Activated naive CD4-positive, alpha-beta T cell (primary cell): ENCODE measurements at places on chromosomes 6 and 20.

DNA sequence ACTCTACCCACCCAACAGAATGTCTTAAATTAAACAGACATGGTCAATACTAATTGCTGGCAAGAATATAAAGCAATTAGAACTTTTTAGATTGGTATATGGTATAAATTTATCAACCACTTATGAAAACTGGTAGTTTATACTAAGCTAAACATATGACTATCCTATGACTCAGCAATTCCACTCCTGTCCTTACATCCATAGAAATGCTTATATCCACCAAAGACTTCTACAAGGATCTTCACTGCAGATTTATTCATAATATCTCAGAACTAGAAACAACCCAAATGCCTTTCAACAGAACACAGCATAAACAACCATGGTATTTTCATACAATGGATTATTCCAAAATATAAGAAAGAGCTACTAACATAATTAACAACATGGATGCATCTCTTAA is 4.6 kb downstream of the ZNF184 start:
- DNase-seq = no peak

DNA sequence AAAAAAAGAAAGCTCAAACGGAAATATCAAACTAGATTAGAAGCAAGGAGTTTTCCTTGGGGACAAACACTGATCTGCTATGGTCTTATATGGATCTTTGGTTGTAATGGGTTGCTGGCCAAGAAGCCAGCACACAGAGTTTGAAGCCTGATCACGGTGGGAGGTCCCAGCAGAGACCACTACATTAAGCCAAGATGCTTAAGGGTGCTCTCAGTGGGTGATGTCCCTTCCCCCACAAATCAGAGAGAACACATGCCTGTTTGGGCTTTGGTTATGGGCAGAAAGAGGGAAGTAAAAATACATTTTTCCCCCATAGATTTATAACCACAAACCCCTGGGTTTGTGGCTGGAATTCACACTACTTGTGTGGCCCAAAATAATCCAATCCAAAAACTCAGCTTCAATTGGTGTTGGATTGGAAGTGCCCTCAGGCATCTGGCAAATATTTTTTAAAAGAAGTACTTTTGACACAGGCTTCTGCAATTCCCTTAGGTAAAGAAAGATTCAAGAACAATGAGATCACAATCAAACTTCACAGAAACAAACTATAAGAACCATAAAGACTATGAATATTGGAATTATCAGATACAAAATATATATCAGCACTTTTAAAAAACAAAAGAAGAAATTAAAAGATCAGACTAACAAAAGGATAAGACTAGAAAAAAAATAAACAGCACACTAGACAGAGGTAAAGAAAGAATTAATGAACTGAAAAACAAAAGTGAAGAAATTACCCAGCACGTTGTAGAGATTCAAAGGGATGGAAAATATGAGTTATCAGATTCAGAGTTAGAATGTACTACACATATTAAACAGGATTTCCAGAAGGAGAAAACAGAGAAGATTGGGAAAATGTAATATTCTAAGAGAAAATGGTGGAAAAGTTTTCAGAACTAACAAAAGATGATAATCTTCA is 44.7 kb downstream of the ESF1 start:
- DNase-seq = no peak

GRCh38 chr6:146910611-146911010 is 293.6 kb upstream of the STXBP5 start:
- DNase-seq = no peak

- no peak for DNase-seq
Observed at GRCh38 chr6:17998003-17998402, 10.6 kb upstream of the KIF13A start.

DNA sequence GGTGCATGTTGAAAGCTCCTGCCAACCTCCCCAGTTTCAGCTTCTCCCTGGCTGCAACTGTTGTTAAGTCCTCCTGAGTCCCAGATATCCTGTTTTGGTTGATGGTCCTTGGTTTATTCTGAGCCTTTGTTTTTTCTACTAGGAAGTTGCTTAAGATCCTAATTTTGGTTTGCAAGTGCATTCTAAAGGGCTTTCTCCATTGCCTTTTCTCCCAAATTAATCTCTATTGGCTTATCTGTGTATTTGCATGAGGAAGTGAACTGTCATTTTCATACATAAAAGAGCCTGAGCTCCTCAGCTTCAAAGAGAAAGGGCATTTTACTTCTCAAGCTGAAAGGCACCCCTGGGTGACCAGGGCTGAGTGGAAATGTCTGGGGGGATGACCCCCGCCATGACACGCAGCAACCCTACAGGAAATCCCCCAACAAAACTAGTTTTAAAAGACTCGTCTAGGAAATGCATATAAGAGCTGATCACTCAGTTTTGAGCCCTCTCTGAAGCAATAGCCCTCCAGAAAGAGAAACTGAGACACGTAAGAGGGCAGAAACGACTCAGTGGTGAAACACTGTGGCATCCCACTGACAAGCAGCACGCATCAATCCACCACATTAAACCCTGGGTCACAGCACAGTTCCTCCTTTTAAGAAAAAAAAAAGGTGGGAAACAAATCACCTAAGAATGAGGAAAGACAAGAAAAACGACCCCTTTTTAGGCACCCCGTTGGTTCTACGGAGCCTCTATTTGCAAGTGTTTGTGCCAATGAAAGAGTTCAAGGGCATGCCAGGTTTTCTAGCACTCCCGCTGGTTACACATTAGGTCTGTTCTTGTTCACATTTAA is 140.9 kb downstream of the THBS2 start:
- DNase-seq = no peak

DNA sequence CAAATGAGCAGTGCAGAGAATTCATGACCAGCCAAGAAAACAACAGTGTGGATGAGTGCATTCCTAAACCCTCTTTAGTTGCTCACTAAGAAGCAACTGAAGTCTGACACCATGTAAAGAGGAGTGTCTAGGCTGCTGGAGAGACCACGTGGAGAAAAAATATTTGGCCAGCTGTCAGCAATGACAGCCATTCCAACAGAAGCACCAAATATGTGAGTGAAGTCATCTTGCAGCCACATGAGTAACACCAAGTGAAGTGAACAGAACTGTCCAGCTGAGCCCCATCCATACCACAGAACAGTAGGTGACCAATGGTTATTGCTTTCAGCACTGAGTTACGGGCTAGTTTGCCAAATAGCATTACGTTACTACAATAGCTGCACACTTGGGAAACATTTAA is 89.4 kb downstream of the TBXT start:
- DNase-seq = no peak

- no peak for DNase-seq
Observed at GRCh38 chr6:55819811-55820210, 55.6 kb downstream of the BMP5 start.

DNA sequence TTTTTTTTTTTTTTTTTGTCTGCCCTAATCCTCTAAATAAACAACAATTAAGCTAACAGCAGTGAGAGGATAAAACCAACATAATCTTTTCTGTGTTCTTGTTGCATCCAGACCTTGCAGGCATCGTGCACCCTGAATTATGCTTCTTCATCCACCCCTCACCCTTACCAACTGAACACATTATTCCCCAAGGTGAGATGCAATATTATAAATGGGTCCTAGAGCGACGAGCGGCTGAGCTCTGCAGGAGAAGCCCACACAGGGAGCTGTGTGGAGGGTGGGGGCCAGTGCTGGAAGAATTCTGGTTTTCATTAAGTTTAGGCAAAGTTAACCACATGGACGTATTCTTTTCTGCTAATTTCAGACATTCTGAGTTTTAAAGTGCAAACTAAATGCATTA is 32.2 kb upstream of the NXT1 start:
- no peak for DNase-seq

DNA sequence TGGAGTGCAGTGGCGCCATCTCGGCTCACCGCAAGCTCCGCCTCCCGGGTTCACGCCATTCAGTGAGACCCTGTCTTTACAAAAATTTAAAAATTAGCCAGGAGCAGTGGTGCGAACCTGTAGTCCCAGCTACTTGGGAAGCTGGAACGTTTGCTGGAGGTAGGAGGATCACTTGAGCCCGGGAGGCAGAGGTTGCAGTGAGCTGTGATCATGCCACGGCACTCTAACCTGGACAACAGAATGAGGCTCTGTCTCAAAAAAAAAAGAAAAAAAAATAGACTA is 5.7 kb upstream of the PARD6B start:
- DNase-seq = no peak

DNA sequence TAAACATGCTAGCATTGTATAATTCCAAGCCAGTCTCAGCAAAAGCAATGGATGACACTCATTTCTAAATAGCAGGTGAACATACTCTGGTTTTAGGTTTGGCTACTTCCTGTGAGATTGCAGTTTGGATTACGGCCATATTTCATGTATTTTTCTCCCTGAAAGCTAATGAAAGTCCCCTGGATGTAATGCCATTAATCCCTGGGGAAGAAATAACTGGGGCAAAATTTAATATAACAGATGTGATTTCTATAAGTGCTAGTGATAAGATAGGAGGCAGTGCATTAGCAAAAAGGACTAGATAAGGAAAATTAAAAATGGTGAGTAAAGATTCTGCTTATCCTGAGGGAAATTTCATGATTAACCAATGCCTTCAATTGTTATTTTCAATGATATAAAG is 238.2 kb downstream of the ADGRB3 start:
- DNase-seq = no peak

- no peak for DNase-seq
Observed at GRCh38 chr6:21594416-21595281, 1.1 kb downstream of the SOX4 start.

DNA sequence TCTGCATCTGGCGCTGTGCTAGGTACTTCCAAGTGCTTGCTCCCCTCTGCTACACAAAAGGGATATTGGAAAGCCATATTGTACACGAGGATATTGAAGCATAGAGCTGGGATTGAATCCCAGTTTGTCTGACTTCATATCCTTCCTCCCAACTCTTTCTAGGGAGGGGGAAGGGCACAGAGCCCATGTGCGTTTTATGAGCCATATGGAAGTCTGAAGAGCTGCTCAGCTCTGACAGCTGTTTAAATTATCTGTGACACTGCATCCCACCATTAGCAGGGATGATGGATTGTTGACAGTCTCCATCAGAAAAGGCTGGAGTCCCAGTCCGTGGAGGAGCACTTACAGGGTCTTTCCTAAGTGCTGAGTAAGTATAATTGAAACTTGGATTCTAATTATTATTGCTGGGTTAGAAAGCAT is 18.4 kb downstream of the TIAM2 start:
- DNase-seq = no peak

DNA sequence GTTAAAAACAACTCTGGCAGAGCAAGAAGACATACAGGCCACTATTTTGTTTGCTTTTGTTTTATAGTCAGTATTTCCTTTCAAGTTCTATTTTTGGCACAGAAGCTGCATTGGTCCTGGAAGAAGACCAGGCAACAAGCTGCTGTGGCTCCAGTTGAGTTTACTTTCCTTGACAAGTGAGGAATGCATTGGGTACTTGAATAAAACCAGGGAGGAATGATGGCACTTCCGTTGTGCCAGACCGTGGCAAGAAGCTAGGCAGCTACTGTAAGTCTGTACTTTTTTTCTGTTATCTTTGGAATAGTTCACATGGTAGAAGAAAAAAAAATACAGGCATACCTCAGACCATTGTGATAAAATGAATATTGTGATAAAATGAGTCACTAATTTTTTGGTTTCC is 66.3 kb downstream of the NCOA3 start:
- DNase-seq = no peak

GRCh38 chr20:63172726-63173125 is 43.2 kb downstream of the YTHDF1 start:
- no peak for DNase-seq

DNA sequence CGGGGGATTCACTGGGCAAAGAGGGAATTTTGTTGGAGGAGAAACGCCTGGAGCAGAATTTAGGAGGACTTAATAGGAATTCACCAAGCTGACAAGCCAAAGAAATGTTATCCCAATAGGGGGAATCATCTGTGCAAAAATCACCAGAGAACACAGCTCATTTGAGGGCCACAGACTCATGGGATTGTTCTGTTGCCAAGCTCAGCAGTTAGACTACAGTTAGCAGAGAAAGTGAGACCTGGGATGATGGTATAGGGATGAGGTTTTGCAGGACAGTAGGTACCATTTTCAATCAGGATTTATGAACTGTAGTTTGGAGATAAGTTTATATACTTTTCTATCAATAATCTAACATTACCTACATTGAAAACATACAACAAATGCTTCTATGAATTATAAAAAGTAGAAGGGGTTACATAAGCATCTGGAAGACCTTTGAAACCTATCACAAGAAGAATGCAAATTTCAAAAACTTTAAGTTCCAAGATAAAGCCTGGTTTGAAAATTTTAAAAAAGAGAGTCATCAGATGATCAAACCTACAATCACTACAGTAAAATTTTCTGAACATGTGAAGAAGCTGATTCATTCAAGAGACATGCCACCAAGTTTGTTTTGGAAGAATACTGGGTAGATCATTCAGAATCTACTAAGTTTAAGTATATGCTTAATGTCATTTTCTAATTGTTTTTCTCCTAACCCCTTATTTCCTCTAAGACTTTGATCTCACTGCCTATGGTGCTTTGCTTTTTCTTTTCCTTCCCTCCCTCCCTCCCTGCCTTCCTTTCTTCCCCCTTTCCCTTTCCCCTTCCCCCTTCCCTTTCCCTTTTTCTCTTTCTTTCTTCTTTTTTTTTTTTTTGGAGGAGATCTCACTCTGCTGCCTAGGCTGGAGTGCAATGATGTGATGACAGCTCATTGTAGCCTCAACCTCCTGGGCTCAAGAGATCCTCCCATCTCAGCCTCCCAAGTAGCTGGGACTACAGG is 81.5 kb downstream of the KIF13A start:
- no peak for DNase-seq

- DNase-seq = no peak
Observed at GRCh38 chr6:126812010-126812409, 306.5 kb upstream of the RSPO3 start.

DNA sequence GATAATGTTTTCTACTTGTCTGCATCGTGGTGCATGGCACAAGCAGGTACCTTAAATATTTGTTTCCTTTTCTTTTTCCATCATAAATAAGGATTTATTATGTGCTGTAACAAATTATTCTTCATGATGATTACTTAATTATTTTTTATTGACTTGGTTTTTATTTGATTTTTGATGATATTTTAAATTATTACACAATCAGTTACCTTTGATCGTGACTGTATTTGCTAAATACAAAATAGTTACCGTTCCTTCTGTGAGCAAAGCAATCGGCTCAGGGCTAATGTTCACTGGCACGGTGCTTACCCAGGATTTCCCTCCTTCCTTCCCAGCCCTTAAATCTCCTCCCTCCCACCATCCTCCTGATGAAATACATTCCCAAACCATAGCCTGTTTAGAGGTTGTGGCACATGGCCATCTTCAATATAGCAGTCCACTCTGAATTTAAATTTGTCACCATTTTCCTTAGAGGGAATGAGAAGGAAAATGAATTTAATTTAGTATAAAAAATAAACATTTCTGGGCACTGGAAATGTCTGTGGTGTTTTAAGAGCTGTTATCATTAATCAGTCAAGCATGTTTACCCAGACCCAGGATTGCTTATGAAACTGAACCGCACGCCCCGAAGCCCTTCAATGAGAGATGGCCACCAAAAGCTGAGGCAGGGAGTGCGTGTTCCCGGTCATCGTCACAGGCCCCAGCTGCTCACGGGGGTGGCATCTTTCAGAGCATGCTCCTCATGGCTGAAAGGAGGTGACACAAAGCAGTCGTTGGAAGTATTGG is 23.0 kb upstream of the EXOC2 start:
- DNase-seq = no peak

GRCh38 chr6:127022302-127022701 is 96.2 kb upstream of the RSPO3 start:
- DNase-seq = no peak

GRCh38 chr20:54004445-54004844 is 65.9 kb downstream of the BCAS1 start:
- DNase-seq = no peak

- no peak for DNase-seq
Observed at GRCh38 chr6:113221850-113222249, 635.3 kb upstream of the MARCKS start.
